ENCODE measurements at places on chromosomes 2 and 18.

- no peak for DNase-seq
Observed at GRCh38 chr2:172299741-172300140, 127.6 kb upstream of the ITGA6 start.

DNA sequence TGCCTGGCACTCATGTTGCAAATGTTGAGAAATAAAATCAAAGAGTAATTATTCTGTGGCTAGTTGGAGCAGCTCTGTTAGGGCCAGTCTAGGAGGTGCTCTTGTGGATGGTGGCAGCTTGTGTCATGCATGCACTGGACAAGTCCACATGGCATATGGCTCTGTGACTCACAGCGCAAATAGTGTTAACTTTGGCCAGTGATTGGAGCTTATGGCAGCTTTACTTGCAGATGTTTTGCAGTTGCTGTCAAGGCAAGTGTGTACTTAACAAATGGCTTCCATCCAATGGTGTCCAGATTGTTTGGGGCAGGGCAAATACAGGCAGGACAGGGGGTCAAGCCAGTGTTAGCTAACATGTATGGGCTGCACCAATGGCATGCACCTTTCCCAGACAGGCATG, 26.1 kb upstream of the TMX3 start:
- DNase-seq: no peak

DNA sequence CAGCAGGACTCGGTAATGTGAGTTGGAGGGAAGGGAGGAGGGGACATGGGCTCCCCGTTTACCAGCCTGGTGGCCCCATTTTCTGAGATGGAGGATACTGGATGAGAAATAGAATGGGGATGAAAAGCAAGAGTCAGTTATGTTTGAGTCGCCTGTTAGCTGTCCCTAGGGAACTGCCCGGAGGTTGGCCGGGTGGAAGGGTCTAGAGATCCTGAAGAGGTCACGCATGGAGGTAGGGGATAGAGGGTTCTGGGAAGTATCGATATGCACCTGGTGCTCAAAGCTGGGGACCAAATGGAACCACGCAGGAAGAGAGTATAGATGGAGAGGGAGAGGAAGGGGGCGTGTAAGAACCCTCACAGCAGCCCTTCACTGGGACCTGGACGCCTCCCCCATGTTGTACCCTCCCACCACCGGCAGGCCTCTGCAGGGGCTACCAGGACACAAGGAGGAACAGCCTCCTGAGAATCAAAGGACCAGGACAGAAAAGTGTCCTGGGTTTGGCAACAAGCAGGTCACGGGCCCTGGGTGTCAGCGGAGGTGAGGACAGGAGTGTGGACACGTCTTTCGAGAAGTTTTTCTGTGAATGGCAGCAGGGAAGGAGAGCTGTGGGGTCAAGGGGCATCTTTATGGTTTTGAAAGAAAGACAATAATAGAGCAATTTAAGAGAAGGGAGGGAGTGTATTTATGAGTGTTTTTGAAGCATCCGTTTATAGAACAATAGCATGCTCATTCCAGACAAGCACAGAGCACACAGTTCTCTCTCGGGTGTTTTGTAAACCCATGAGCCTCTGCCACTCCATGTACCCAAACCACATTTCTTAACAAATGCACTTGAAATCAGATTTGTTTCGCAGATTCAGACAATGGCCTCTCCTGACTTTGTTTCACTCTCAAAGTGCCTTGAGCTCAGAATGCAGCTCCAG, 132.2 kb downstream of the SMAD7 start:
- no peak for DNase-seq

DNA sequence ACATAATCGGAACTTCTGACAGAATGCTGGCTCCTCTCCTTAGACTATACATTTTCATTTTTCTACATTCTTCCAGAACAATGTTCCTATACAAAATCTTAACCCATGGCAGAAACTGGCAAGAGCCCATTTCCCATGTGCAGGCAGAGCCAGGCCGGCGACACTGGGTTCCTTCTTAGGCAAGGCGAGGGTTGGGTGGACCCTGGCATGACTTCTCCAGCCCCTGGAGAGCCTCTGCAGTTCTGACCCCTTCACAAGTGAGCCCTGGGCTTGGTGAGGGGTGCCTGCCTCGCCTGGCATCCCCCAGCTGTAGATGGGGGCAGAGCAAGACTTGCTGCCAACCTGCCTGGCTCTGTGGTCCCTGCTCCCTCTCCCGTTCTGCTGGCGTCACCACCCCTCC, 5.0 kb downstream of the GYPC start:
- no peak for DNase-seq

DNA sequence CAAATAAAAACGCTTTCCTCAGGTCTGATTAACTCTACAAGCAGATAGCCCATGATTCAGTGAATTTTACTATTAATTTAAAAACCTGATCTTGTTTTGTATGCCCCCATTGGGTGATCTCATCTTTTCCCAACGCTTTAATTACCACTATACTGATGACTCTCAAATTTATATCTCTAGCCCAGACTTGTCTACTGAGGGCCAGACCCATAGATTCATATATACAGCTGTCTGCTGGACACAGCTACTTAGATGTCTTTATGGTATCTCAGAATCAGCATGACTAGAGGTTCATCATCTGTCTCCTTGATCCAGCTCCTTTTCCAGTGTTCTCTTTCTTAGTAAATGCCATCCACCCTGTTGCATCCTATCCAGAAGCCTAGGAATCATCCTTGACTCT, 33.8 kb downstream of the TAF1B start:
- no peak for DNase-seq

DNA sequence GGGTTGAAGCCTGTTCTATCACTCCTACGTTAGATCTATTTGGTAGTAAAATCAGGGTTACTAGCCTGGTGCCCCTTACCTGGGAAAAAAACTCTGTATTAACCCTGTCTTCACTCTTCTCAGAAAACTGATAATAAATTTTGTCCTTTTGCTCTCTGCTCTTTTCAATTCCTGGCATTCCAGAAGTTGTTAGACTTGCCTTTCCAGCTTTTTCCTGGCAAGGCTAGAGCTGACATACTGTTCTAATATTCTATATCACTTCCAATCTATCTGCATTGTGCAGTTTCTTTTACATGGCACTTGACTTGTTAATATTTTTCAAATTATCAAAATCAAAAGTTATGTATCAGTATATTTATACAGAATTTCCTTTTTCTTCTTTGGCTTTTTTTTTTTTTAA, 162.2 kb downstream of the FIGN start:
- no peak for DNase-seq

DNA sequence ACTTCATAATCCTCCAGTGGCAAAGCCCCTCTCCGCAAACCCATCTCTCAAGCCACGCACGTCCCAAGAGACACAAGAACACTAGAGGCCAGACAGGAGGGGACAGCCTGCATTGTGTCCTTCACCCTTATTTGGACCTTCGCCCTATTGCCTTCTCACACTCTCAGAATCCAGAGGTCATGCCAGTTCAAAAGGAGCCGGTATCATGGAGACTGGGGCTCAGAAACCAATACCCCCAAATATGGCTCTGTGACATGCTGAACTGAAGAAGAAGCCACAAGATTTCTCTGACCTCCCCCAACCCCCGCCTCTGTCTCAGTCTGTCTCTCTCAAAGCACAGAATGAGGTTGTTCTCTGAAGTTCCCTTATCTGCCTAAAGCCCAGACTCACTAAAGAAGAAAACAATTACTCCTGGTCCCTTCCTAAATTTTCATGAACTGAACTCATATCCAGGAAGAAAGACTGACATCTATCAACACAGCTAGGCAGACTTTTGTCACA, 19.2 kb upstream of the SPATA3 start:
- DNase-seq: no peak

DNA sequence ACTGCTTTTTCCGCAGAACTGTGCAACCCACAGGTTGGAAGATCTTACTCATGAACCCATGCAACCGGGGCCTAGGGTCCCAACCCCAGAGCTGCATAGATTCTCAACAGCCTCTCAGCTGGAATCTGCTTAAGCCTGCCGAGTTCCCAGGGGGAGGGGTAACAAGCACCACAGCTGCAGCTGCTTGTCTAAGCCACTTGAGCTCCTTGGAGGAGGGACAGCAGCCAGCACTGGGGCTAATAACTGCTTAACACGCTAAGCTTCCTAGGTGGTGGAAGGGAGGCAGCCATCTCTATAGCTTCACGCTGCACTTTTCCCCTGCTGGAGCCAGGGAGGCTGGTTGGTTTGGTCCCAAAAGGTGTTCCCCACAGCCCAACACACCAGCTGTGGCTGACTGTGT, 311.6 kb downstream of the DSC3 start:
- no peak for DNase-seq

DNA sequence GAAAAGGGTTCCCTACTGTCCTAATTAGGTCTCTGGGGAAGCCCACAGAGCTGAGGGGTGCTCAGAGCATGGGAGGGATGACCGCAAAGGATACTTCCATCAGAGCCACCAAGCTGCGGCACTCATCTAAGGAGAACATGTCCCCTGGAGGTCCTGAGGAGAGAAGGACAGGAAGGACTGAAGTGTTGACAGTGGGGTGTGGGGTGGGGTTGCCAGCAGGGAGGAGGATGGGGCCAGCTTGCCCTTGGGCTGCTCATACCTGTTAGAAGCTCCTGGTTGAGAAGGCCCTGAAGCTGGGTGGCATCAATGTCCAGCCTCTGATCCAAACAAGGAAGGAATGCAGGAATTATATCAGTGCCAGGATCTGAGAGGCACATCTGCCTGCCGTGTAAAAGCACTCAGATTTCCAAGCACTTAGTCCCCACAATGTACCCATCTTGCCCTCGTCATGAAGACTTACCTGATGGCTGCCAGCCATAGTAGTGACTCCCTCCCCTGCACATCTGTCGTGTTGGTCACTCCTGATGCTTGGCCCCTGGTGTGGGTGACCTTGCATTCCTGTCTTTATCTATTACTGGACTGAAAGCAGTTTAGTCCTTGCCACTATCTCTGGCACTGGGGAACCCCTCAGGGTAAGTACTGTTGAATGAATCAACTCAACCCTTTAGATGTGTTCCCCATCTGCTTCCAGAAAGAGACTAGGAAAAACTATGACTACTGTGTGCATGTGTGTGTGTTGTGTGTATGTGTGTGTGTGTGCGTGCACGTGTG, 68.9 kb downstream of the CAPN13 start:
- DNase-seq: no peak

- DNase-seq: no peak
Observed at GRCh38 chr2:103196802-103197201, 435.0 kb downstream of the TMEM182 start.

GRCh38 chr2:29345236-29345635, 230.0 kb downstream of the CLIP4 start:
- DNase-seq: no peak

- DNase-seq: no peak
Observed at GRCh38 chr2:23351388-23352141, 33.4 kb upstream of the KLHL29 start.

DNA sequence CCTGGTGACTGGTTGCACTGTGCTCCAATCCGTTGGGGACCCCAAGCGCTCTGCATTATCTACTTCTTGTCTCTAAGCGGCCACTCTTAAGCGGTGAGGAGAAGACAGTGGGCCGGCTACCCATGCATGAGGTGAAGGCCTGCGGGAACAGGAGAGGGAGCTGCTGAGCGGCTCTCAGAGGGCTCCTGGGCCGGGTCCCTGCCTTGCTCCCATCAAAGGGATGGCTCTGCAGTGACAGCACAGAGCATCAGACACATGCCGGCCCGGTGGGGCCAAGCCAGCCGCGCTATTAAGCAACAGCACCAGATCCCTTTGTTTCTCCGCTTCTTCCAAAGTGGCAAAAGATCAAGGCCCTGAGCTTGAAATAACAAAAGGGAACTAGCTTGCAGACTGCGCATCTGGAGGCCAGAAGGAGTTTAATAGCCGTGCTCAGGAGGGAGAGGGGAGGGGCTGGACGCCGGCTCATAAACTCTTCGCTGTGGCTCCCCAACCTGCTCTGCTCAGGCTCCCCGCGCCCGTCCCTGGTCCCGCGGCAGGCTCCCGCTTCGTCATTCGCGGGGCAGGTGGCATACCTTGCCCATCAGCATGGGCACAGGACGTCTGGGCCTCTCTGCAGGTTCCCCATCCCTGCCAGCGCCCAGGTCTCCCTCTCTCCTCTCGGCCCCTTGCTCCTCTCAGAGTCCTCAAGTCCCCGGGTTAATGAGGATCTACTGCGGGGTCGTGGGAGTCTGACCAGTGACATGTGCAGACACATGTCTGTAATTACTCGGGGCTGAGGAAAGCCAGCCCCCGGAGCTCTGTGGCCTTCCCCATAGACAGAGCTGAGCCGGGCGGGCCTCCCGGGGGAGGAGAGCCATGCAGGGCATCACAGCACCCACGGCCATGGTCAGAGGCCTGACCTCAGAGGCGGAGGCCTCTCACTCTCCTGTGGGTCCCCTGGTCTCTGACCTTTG, 96.7 kb downstream of the ASB1 start:
- no peak for DNase-seq

GRCh38 chr2:172215936-172216335, 113.2 kb upstream of the DLX2 start:
- DNase-seq: no peak

DNA sequence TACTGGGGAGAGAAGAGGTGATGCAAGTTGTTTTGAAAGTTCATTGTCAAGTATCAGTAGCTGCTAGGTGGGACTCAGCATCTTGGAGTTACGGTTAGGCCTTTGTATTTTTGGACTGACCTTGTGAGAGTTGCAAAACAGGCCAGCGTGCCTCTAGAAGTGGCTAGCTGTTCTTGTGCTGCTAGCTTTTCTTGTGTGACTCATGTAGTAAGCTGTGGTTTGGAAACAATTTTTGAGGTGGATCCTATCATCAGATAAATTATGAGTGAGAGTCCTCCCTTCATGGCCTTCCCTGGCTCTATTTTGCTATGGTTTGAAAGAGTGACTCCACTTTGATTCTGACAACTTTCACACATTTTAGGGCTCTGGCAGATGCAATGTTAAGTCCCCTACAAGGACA, 409.2 kb upstream of the HS6ST1 start:
- no peak for DNase-seq

DNA sequence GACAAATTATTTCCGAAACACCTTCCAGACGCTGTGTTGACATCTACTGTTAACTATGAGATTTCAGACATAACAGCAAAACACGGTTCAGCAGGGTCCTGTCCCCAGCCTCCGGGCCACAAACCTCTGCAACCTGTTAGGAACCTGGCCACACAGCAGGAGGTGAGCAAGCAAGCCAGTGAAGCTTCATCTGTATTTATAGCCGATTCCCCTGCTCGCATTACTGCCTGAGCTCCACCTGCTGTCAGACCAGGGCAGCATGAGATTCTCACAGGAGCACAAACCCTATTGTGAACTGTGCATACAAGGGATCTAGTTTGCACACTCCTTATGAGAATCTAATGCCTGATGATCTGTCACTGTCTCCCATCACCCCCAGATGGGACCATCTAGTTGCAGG, 31.1 kb downstream of the NDUFA10 start:
- no peak for DNase-seq

GRCh38 chr2:113171334-113172075, 2.3 kb upstream of the PSD4 start:
- no peak for DNase-seq

DNA sequence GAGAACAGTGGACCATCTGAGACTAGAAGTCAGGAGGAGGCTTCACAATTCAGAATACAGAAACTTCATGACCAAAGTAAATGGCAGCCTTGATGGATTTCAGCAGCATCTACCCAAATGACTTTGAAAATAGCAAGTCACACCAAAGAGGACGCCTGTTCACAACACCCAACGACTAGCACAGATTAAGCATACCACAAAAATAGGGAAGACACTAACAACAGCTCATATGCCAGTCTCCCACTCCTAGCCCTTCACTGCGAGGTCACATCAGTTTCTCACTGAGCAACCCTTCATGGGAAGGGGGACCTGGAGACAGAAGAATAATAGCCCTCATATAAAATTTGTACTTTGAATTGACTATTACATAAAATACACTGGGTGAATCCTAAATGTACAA, 228.4 kb upstream of the SLC39A10 start:
- DNase-seq: no peak

Data from effector CD4-positive, alpha-beta T cell (primary cell).